ENCODE measurements at places on chromosomes 2 and 18.

GRCh38 chr2:29829841-29830240 is 91.5 kb downstream of the ALK start:
- no peak for DNase-seq

- DNase-seq: no peak
These were observed 207.3 kb upstream of the PIK3C3 start for GRCh38 chr18:41747723-41748242.

- no peak for DNase-seq
These were observed 104.2 kb downstream of the SH3BP4 start for GRCh38 chr2:235055891-235056516.

GRCh38 chr2:181958726-181959125 is 26.9 kb upstream of the PPP1R1C start:
- DNase-seq: no peak

- no peak for DNase-seq
These were observed 90.9 kb upstream of the CDH7 start for GRCh38 chr18:65659912-65660311.

GRCh38 chr2:238304116-238304515 is 15.7 kb upstream of the PER2 start:
- DNase-seq: no peak

GRCh38 chr2:152553518-152553917 is 163.7 kb downstream of the PRPF40A start:
- DNase-seq: no peak

DNA sequence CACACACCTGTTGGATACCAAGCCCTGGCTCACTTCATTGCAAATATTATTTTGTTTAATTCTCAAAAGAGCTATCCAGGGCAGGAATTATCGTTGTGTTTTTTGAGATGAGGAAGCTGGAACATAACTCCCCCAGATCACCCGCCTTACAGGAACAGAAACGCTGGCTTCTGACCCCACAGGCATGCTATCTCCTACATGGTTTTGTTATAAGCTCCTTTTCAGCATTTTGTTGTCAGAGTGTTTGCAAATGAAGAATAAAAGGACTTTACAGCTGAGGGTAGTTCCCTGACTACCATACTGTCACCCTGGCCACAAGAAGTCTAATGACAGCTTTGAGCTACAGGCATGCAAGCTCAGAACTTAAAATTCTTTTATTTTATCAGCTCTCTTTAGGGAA is 62.0 kb upstream of the MRPS9 start:
- DNase-seq: no peak

DNA sequence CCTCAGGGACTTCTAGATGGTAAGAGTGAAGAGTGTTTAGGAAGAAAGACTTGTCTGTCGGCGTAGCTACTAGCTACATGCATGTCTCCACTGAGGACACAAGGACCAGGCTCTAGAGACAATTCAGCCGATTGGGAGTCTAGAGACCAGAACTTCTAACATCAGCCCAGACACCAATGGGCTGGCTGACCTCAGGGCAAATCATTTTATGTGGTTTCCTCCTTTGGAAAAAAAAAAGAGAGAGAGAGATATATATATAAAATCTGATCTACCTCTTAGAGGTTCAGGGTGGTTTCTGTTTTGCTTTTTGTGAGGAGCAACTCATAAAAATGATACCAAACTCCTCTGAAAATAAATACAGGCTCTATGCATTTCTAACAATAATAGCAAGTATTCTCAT is 212.8 kb downstream of the BCL2 start:
- DNase-seq: no peak

DNA sequence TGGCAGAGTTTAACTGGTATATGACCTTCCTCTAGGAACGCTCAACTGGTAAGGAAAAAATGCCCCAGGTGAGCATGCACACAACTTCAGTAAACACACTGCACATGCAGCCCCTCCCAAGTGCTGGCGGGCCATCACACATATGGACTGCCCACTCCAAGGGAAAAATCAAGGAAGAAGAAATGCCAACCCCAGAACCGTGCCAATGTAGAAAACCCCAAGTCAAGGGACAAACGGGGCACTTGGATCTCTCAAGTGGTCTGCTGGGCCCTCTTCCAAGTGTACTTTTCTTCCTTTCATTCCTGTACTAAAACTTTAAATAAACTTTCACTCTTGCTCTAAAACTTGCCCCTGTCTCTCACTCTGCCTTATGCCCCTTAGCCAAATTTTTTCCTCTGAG is 76.4 kb upstream of the ACVR1 start:
- DNase-seq: no peak

Data from AG08395 (cell line).